ENCODE measurements at places on chromosomes 11 and 22.

DNA sequence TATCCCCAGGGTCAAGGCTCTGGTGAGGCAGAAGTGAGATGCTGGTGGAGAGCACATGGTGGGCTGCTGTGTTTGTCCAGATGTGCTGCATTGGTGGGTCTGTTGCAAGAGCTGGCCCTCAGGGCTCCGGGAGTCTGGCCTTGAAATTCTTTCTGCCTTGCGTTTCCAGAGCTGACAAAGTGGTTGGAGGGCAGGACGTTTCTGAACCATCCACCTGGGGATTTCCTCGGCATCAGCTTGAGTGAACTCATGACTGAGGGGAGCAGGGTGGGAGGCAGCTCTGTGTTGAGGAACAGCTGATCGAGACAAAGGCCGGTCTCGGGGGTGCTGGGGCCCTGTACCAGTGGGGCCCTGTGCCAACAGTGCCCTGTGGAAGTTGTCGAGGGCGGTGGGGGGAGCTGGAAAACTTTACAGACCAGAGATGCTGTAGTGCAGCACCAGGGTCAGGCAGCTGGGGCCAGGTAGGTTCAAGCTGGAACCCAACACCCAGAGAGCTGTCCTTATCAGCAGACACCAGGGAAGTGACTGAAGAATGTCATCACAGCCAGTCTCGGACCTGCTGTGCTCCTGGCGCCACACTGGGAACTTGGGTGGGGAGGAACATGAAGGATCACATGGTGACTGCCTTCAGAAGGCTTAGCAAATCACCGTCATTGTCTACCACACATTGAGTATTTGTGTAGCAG lies 4.9 kb downstream of the TSKU start:
- peak; percentile 71 for DNase-seq

DNA sequence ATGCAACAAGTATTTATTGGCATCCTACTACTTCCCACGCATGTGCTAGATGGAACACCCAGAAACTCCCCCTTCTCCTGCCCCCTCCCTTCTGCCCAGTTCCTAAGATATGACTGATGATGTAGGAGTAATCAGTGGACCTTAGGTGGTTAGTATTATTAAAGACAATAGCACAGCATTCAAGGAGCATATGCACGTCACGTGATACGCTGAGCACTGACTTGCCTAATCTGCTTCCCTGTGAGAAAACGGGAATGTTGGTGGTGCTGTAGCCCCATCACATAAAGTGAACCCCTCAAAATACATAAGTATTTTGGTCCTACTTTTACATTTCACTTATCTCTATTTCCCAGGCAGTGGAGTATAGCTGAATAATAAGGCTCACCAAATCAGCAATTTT lies 12.4 kb downstream of the DRD2 start:
- no peak for DNase-seq

DNA sequence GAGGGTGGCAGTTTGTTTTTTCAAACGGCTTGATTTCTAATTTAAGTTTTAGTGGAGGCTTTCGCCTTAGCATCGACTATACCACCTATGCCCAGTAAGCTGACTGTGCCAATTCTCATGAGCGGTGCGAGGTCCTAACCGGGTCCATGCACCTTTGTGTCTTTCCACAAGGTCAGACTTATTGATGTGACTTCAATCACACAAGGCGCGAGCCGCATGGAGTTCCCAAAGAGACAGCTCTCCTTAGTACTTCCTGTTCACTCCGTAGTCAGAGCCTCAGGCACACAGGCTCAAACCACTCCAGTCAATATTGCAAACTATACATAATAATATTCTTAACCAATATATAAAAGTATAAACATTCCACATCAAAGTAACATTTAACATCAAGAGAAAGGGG lies 18.2 kb downstream of the ST14 start:
- DNase-seq: no peak

- DNase-seq: no peak
Observed at GRCh38 chr11:71562120-71562519, 3.2 kb upstream of the KRTAP5-10 start.

All from ELF-1 (cell line).